ENCODE measurements at places on chromosomes 3 and 15.

- DNase-seq, result no peak
Observed at GRCh38 chr3:171173736-171174135, 147.2 kb upstream of the SLC2A2 start.

DNA sequence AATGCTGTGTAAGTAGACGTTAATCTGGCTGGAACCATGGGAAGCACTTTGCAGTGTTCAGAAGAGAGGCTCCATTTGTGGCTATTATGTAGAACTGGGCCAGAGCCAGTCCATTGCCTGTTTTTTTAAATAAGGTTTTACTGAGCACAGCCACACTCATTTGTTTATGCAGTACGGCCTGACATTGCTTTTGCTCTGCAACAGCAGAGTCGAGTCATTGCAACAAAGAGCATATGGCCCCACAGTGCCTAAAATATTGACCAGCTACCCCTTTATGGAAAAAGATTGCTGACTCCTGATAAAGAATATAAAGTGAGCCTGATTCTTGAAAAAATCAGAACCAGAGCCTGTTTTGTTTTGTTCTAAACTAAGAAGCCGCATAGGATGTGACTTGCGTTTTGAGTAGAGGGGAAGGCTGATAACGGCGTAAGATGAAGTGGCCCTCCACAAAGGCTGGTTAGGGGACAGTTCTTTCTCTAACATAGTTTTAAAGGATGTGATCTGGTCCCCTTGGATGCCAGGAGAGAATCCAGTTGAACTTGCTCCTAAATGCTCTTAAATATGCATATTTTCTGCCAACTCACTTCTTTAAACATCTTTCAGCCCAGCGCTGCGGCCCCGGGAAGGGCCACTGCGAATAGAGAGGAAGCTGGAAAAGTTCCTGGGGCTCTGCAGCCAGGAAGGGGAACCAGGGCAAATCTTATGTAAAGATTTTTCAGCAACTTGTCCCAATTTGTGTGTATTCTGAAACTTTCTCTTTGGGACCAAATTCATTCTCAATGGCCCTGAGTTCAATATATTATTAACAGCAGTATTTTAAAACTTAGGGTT is 64.5 kb downstream of the GLDN start:
- DNase-seq, result no peak

GRCh38 chr15:80779658-80780415 is 667 bp downstream of the CEMIP start:
- no peak for DNase-seq

GRCh38 chr3:23648326-23648995 is 157.3 kb upstream of the UBE2E1 start:
- DNase-seq, result no peak

DNA sequence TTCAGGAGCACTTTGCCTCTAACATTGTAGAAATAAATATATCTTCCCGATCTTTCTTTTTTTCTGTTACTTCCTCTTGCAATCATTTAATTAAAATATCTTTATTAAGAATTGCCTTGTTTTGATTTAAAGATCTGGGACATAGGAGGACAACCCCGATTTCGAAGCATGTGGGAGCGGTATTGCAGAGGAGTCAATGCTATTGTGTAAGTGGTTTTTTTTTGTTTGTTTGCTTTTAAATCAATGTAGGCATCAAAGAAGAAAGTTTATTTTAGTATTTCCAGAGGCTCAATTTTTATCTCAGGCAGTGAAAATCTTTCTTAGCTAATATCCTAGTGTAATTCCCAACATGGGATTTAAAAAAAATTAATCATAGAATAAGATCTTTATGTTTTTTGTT is 15.5 kb upstream of the EDEM1 start:
- no peak for DNase-seq

Measured in activated CD4-positive, alpha-beta T cell treated with anti-CD3 and anti-CD28 coated beads for 24 hours (primary cell).